ENCODE measurements at places on chromosomes 4 and X.

GRCh38 chrX:1468250-1468772 lies 15.6 kb upstream of the ASMTL start:
- DNase-seq: peak; percentile 84

- no peak for DNase-seq
Observed at GRCh38 chrX:152988536-152989291, 5.2 kb downstream of the PNMA5 start.

DNA sequence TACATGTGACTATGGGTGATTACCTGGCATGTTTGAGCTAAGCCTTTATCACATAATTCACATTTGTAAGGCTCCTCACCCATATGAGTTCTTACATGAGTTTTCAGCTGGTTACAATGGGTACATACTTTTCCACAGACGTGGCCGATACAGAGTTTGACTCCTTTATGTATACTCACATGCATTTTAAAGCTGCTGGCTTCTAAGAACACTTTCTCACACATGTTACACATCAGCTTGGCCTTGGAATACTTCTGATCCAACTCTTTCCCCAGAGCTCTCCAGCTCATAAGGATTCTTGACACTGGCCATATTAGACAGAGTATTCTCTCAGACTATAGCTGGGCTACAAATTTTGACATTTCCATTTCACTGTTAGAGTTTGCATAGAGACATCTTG lies 66.3 kb downstream of the TAB3 start:
- no peak for DNase-seq

- peak; percentile 38 for DNase-seq
Observed at GRCh38 chr4:21898101-21898500, 50.5 kb downstream of the KCNIP4 start.

DNA sequence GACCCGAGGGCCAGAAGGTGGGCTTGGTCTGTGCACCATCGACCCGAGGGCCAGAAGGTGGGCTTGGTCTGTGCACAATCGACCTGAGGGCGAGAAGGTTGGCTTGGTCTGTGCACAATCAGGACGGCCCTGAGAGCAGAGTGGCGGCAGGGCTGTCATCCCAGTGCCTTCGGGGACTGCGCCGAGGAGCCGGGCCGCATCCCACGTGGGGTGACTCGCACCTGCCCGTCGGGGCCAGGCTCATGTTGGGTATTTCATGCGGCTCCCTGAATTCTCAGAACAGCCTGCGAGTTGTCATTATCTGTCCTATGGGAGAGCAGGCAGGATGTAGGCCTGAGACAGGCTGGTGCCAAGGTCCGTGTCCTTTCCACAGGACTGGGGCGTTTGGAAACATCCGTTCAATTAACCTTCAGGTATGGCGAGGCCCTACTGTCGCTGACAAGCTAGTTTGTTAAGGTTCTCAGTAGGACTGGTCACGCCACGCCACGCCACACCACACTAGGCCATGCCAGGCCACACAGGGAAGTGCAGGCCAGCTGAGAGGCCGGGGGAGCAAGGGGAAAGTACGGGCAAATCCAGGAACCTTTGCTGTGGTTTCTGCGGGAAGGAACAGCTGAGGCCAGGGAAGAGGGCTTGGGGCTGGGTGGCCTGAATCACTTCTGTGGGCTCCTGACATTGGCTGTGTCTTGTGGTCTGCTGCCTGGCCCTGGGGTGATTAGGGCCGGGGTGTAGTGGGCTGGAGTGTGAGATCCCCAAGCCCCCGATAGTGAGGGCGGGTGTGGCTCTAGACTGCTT lies 182.9 kb downstream of the AFAP1 start:
- DNase-seq: no peak

DNA sequence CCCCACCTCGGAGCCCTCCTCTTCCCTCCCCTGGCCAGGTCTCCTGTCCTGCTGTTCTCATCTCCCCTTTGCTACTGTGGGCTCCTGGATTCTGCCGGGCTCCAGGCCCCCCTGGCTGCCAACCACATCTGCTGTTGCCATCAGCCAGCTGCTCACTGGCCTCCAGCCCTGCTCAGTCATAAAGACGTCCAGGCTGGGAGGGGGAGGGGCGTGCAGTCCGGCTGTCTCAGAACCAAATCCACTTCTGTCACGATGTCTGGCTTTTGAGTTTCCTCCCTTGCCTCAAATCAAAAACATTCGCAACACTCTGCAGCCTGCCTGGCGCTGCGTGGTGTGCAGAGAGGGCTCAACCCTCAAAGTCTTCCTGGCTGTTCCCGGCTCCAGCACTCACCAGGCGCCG lies 7.1 kb downstream of the RASL11B start:
- DNase-seq: no peak

DNA sequence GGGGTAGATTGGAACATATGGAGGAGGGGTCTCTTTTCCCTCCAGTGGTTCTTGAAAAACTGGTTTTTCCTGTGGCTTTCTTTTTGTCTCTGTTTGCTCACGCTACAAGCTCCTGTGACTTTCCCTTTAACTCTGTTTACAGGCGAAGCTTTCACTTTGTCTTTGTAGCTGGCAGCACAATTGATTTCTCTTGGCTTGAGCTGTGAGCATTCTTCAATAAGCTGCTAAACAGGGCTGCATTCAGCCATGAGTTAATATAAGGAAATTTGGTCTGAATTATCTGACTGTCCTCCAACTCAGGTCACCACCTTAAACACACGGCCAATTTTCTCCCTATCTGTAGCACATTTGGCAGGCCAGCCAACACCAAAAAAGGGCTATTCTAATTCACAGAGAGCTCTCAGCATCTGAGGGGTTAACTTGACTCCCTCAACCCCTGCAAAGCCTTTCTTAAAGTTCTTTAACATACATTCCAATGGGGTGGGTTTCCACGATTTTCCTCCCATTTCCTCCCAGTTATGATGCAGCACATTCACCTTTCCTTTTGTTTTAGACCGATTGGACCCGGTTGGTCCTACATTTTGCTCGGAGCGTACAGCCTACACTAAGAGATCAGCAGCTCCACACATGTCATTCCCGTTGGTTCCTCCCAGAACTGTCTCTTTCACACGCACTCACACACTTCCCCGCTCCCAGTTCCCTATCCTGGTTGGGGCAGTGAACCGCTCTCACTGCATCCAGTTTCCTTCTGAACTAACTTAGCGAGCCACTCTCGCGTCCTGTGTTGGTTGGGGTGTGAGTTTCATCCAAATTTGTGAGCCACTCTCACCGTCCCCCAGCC lies 45.4 kb downstream of the UGT2A3 start:
- no peak for DNase-seq

GRCh38 chr4:147019091-147019490 lies 73.4 kb upstream of the TTC29 start:
- DNase-seq: peak; percentile 43

- DNase-seq: no peak
Observed at GRCh38 chr4:113682730-113683537, 78.6 kb downstream of the CAMK2D start.

GRCh38 chr4:48266781-48267180 lies 2.9 kb downstream of the TEC start:
- no peak for DNase-seq

- DNase-seq: no peak
Observed at GRCh38 chrX:105773801-105774200, 48.5 kb upstream of the NRK start.

DNA sequence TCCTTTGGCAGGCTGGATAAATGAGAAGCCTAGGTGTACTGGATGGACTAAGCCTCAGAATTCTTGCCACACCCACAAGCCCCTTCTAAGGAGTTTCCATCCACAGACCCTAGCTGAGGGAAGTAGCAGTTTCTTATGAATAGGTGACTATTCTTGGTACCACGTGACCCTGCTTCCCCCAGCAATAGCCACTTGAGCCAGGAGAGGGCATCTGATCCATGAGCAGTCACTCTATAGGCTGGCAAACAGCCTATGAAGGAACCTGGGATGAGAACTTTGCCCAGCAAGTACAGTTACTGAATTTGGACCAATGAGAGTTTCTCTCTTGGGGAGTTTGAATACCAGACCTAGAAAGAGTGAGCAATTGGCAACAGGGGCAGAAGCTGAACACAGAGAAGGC lies 84.0 kb downstream of the RTL9 start:
- peak; percentile 48 for DNase-seq

DNA sequence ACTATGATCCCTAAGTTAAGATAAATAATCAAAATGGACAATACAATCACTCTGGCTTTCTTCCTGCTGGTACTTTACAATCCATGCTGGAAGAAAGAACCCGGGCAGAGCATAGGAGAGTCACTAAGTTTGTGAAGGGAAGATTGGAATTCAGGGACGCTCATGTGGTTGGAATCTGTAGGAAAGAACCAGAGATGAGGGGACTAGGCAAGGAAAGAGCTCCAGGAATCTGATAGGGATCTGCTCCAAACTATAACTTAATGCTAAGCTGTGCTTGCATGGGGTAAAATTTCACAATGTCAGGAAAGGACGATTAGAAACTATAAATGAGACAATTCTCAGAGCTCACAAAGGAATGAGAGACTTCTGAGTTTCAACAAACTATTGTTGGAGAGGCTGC lies 167.5 kb downstream of the ADGRA3 start:
- no peak for DNase-seq

DNA sequence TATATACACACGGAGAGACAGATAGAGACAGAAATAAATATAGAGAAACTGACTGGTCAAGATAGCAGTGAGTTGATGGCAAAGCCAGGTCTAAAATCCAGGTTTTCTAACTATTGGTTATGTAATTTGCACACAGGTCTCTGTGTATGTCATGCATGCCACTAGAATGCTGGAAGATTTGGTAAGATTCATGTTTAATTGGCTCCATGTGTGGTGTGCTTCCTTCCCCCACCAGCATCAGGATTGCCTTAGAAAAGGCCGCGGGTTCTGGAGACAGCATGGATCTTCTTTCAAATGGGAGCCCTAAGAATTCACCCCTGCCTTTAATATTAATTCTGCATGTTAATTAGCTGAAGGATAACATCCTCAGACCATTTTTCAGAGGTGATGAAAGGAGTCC lies 31.3 kb downstream of the HAND2 start:
- no peak for DNase-seq

DNA sequence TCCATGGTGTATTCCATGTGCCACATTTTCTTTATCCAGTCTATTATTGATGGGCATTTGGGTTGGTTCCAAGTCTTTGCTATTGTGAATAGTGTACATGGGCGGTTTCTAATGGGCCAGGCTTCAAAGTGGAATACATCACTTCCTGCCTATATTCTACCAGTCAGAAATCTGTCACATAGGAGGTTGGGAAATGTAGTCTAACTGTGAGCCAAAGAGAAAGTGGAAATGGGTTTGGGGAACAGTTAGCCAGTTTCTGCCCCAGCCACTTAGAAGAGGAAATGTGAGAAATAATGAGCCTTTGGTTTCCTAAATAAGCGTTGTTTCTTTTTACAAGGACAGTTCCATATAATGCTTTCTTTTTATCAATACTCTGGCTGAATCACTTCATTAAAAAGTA lies 85.1 kb upstream of the AP1S2 start:
- no peak for DNase-seq

DNA sequence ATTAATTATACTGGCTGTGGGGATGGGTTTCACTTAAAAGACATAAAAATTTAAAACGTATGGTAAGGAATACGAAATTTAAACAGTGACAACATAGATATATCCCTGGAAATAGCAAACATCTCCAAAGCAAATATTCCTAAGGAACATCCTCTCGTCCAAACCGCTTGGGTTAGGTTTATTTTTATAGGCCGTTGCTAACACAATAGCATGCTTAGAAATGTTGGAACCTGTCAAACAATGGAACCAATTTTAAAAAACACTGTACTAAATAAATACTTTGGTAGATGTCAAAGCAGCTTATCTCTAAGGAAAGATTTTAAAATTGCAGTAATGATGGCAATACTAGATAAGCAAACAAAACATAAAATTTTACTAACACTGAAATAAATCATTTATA lies 45.4 kb downstream of the SEC24D start:
- DNase-seq: no peak

- DNase-seq: no peak
Observed at GRCh38 chr4:144788469-144788868, 142.5 kb downstream of the HHIP start.

- no peak for DNase-seq
Observed at GRCh38 chrX:130801901-130802300, 101.1 kb downstream of the ENOX2 start.
